Activated CD4-positive, CD25-positive, alpha-beta regulatory T cell (primary cell): ENCODE measurements at places on chromosomes 7 and 10.

DNA sequence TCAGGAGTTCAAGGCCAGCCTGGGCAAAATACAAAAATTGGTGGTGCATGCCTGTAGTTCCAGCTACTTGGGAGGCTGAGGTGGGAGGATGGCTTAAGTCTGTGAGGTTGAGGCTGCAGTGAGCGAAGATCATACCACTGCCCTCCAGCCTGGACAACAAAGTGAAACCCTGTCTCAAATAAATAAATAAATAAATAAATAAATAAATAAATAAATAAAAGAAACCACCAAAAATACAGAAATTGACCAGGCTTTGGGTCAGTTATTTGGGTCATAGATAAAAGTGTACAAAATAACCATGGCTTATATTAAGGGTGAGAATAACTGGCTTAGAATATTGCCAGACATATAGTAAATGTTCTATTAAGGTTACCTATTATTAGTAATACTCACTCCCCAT lies 129.2 kb downstream of the NEUROD6 start:
- DNase-seq = no peak

DNA sequence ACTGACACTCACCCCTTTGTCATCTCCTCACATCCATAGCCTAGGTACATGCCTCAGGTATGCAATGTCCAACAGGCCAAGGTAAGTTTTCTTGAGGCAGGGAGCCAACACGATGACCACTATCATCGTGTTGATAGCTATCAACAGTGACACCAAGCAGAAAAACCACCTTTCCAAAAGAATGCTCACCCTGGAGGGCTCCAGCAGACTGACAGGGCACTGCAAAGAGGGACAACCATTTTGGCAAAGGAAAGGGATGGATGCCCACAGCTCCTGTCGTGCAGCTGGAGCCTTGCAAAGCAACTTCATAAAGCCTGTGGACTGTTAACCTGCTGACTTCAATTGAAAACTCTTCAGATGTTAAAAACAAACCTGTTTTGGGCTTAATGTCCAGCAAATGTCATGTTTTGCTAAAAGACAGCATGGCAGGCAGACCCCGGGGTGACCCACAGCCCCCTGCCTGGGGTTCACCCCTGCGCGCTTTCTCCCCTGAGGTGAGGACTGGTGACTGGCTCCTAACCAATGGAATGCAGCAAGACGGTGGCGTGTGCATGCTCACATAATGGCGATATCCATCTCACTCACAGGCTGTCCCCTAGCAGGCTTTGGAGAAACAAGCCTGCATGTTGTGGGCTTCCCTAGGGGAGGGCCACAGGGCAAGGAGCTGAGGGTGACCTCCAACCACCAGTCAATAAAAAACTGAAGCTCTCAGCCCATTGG lies 293.8 kb downstream of the TCERG1L start:
- no peak for DNase-seq

DNA sequence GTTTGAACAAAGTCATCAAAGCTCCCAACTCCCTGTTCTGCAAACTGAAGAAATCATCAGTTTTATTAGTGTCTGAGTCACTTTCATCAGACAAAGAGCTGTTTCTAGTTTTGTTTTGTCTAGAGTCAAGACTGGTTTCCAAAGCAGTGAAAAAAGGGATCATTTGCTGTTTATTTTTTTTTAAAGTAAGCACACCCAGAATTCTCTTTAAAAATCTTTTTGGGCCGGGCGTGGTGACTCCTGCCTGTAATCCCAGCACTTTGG lies 972.0 kb upstream of the CELF2 start:
- no peak for DNase-seq

DNA sequence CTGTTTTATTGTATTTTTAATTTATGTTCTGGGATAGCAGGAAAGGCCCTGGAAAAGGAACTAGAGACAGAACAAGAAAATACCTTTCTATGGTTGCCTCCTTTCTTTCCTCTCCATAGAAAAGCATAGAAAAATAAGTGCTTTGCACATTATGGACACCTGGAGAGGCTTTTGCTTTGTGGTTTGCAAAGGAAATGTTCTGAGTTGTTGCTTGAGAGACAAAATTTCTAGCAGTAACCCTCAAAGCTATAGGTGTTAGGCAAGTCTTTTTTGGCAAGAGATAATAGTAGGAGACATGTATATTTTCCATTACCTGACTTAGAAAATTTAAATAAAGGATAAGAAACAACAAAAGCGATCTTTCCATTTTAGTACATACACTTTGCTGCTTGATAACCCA lies 378.6 kb upstream of the PRKCQ start:
- no peak for DNase-seq

GRCh38 chr10:75899816-75900390 lies 468.5 kb downstream of the LRMDA start:
- no peak for DNase-seq

GRCh38 chr7:155526225-155526624 lies 20.1 kb downstream of the CNPY1 start:
- no peak for DNase-seq

GRCh38 chr10:100600218-100600617 lies 64.5 kb downstream of the HIF1AN start:
- no peak for DNase-seq

DNA sequence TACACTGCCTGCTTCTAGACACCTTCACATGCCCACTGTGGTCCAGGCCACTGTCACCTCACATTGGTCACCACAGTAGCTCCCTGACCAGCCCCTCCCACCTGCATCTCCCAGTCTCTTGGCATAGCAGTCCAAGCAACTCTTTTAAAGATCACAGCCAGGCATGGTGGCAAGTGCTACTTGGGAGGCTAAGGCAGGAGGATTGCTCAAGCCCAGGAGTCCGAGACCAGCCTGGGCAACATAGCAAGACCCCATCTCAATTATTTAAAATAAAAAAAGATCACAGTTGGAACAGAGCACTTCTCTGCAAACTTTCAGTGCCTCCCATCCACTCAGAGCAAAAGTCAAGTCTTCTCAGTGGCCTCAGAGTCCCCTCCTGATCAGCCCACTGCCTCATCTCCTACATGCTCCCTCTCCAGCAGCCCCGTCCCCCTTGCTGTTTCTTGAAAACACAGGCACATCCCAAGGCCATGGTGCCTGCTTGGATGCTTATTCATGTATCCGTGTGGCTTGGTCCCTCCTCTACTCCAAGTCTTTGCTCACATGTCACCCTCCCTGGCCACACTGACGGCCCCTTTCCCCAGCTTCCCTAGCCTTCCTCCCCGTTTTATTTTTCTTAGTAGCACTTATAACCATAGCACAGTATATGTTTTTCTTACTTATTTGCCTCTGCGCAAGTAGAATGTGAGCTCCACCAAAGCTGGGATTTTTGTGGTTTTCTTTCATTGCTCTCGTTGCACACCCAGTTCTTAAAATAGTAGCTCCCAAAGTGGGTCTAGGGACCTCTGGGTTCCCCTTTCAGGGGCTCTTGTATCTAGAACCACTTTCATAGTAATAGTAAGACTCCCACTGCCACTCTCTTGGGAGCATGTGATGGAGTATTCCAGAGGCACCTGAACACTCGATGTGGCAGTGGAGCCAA lies 19.5 kb downstream of the TSPAN15 start:
- no peak for DNase-seq

DNA sequence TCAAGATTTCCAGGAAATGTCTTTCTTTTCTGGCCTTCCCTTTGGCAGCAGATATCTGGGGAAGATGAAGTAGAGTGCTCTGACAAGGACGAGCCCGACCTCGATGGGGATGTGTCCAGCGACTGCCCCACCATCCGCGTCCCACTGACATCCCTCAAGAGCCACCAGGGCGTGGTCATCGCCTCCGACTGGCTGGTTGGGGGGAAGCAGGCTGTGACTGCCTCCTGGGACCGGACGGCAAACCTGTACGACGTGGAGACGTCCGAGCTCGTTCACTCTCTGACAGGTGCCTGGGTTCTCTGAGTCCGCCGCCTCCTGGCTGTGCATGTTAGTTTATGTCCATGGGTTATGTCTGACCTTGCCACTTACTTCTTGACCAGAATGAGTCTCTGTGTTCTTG lies 47.4 kb downstream of the WDR37 start:
- no peak for DNase-seq

DNA sequence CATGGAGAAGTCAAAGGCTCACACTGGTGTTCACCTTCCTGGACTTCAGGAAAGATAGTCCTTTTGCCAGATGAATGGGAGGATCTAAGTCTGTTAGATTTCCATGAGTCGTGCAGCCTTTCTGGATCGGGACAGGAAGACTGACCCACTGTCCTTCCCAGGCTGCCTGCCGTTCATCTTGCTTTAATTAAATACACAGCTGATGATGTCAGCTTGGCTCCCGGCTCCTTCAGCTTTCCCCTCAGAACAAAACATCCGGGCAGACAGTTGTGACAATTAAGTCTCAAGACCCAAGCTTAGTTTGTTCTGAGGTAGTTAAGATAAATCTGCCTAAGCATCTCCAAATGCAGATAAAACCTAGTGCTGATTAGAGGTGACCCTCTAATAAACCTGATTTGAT lies 58.6 kb downstream of the AUTS2 start:
- no peak for DNase-seq

GRCh38 chr7:20305726-20306125 lies 25.0 kb upstream of the ITGB8 start:
- DNase-seq = no peak

GRCh38 chr10:20778008-20778757 lies 118.9 kb downstream of the NEBL start:
- DNase-seq = no peak

DNA sequence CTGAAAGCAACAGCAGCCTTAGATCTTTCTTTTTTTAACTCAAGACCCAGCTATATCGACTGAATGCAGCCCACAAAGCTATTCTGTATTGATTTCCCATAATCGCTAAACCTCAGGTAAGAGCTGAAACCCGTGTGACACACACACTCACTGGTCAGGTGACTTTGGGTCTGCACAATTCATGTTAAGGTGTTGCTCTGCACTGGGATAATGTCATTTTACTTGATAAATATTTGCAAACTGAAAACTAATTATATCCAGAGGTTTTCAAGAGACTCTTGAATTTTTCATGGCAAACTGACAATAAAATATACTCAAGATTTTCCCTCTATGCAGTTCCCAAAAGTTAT lies 33.1 kb downstream of the SCRN1 start:
- no peak for DNase-seq

DNA sequence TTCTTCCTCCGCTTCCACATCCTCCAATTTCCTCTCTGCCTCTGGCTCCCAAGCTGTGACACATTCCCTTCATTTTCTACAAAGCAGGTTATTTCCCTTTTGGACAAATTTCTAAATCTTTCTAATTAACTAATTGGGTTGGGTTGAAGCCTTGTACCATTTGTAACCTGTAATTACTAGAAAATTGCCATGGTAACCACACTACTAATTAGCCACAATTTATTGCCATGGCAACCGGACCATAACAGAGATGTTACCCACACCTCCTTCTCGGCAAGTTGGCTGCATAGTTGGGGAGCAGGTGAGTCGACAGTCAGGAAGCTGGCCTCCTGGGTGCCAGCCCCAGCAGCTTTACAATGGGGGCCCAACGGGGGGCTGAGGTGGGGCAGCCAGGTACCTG lies 61.6 kb downstream of the GOLGA7B start:
- no peak for DNase-seq

DNA sequence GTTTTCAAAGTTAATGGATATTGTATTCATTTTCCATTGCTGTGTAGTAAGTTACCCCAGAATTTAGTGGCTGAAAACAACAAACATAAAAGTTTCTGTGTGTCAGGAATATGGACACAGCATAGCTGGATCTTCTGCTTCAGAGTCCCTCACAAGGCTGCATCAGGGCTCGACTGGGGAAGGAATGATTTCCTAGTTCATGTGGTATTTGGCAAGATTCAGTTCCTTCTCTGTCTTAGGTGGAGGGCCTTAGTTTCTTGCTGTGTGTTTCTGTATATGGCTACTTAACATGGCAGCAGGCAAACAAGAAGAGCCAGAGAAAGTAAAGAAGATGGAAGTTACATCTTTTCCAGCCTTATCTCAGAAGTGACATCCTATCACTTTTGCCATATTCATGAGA lies 51.1 kb downstream of the TPST1 start:
- no peak for DNase-seq

GRCh38 chr7:157306846-157307838 lies 29.7 kb upstream of the DNAJB6 start:
- no peak for DNase-seq

DNA sequence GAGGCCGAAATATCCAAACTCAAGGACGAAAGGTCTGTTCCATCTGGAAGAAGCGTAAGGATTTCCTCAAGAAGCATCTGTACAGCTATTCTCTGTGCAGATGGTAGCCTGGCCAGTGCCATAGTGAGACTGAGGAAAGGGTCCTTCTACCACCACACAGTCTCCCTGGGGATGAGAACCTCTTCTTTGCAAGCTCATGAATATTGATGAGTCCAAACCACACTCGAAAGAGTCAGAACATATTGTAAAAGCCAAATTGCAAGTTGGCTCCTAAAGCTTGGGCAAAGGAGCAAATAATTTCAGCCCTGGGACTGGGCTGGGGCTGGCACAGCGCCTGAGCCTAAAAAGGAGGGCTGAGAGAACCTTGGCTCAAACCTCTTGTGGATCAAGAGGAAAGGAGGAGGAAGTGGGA lies 66.1 kb upstream of the PIP4K2A start:
- no peak for DNase-seq

- no peak for DNase-seq
These were observed 141.8 kb upstream of the ASAH2 start for GRCh38 chr10:50392966-50393718.

- no peak for DNase-seq
These were observed 38.9 kb downstream of the DNAJB12 start for GRCh38 chr10:72315611-72316385.

DNA sequence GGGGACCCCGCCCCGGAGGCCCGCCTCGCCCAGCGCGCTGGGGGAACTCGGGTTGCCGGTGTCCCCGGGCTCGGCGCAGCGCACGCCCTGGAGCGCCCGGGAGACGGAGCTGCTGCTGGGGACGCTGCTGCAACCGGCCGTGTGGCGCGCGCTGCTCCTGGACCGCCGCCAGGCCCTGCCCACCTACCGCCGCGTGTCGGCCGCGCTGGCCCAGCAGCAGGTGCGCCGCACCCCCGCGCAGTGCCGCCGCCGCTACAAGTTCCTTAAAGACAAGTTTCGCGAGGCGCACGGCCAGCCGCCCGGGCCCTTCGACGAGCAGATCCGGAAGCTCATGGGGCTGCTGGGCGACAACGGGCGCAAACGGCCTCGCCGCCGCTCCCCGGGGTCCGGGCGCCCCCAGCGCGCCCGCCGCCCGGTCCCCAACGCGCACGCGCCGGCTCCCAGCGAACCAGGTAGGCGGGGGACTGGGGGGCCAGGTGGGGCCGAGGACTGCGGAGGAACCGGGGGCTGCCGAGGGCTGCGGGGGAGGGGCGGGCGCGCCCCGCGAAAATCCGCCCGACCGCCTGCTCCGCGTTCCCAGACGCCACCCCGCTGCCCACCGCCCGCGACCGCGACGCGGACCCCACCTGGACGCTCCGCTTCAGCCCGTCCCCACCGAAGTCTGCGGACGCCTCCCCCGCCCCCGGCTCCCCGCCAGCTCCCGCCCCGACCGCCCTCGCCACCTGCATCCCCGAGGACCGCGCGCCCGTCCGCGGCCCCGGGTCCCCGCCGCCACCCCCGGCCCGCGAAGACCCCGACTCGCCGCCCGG lies 574 bp downstream of the UTF1 start:
- DNase-seq = no peak
